ENCODE measurements at places on chromosomes 4 and X.

DNA sequence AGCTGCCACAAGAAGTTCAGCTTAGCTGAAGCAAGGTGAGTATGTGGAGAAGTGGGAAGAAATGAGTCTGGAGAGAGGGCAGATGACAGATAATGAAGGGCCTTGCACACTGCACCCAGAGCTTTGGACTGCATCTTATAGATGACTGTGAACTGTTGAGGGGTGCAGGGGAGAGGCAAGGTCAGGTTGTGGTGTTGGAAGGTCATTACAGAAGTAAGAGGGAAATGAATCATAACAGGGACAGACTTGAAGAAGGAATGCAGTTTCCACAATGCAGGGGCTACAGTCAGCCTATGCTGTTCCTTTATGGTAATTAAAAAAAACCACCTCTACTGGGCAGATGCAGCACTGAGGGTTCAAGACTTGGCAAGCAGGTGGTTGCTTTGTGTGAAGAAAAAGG is 4.8 kb upstream of the IGFBP7 start:
- DNase-seq = no peak

- no peak for DNase-seq
These were observed 344.0 kb downstream of the CENPC start for GRCh38 chr4:67201334-67201733.

DNA sequence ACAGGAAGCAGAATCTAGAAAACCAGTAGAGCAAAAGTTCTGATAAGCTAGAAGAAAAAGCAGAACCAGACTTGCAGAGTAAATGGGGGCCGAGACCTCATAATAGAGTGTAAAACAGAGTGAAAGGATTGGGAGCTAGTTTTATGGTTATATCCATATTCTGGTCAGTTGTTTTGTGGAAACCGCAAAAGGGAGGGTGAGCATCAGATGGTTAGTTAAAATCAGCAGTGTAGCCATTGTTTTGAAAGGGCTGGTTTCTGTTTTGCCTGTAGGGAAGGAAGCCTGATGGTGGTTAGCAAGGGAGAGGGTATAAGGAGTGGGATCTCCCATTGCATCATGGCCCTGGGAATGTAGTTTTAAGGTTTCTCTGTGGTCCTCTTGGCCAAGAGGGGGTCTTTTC is 17.2 kb upstream of the CCNI start:
- DNase-seq = no peak

- no peak for DNase-seq
These were observed 124.5 kb downstream of the NHS start for GRCh38 chrX:17499512-17499911.

GRCh38 chr4:139522457-139522856 is 33.6 kb downstream of the SETD7 start:
- no peak for DNase-seq

- DNase-seq = no peak
These were observed 26.4 kb downstream of the MAGEE1 start for GRCh38 chrX:76453737-76454406.

- no peak for DNase-seq
These were observed 122.3 kb downstream of the PDLIM5 start for GRCh38 chr4:94574050-94574449.

- no peak for DNase-seq
These were observed 110.2 kb downstream of the GNL3L start for GRCh38 chrX:54640103-54640690.

- DNase-seq = no peak
These were observed 24.6 kb upstream of the CD40LG start for GRCh38 chrX:136623396-136623795.

GRCh38 chr4:164378361-164378760 is 375.6 kb upstream of the SMIM31 start:
- DNase-seq = no peak

GRCh38 chr4:47855350-47855749 is 17.5 kb upstream of the CORIN start:
- peak; percentile 85 for DNase-seq

- peak; percentile 69 for DNase-seq
These were observed 60.8 kb downstream of the USP9X start for GRCh38 chrX:41145920-41146608.

DNA sequence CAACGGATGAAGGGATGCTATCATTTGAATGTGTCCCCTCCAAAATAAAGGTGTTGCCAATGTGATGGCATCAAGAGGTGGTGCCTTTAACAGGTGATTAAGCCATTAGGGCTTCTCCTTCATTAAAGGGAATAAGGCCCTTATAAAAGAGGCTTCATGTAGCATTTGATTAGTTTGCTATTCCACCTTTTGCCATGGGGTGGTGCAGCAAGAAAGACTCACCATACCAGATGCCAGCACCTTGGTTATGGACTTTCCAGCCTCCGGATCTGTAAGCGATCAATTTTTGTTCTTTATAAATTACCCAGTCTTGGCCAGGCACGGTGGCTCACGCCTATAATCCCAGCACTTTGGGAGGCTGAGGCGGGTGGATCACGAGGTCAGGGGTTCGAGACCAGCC is 7.9 kb upstream of the SLC25A43 start:
- no peak for DNase-seq

GRCh38 chr4:94068753-94069719 is 138.6 kb upstream of the SMARCAD1 start:
- no peak for DNase-seq

GRCh38 chrX:21661316-21661715 is 3.2 kb upstream of the KLHL34 start:
- no peak for DNase-seq

- no peak for DNase-seq
These were observed 7.9 kb downstream of the PLK4 start for GRCh38 chr4:127888559-127888958.

GRCh38 chr4:53195815-53196661 is 169.8 kb downstream of the SCFD2 start:
- peak; percentile 74 for DNase-seq

DNA sequence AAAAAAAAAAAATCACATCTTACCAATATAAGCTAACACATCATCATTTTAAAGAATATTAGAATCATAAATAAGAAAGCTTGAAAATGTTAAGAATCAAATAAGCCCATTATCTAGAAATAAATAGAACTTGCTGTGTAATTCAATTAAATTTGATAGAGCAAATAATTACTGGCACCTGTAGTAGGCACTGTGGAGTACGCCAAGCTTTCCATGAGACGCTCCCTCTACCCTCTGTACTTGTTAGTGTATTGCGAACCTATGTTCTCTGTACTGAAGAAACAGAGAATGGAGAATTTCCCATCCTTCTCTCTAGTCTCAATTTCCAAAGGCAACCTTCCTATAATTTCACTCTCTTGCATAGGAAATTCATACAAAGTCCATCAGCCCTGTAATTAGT is 61.7 kb upstream of the HAND2 start:
- no peak for DNase-seq

GRCh38 chr4:186243331-186243730 is 16.0 kb downstream of the KLKB1 start:
- DNase-seq = no peak

GRCh38 chrX:46268412-46268811 is 276.8 kb downstream of the ZNF674 start:
- no peak for DNase-seq

- DNase-seq = no peak
These were observed 113.8 kb upstream of the PUDP start for GRCh38 chrX:7261672-7262332.

Data from fibroblast of skin of left biceps (primary cell).